ENCODE measurements at places on chromosomes 5 and 9. TPM values are rescaled to one million over a fixed set of nuclear protein-coding genes. Genes with fewer than 3 reads are reported as not detected.

PLPPR1 gene
- total RNA-seq: not detected

ZNF366 gene
- total RNA-seq: not detected

RAB3C gene
- not detected for total RNA-seq

RMND5B gene
- total RNA-seq: 56.5 TPM

MCC gene
- total RNA-seq: 28.2 TPM

DNA sequence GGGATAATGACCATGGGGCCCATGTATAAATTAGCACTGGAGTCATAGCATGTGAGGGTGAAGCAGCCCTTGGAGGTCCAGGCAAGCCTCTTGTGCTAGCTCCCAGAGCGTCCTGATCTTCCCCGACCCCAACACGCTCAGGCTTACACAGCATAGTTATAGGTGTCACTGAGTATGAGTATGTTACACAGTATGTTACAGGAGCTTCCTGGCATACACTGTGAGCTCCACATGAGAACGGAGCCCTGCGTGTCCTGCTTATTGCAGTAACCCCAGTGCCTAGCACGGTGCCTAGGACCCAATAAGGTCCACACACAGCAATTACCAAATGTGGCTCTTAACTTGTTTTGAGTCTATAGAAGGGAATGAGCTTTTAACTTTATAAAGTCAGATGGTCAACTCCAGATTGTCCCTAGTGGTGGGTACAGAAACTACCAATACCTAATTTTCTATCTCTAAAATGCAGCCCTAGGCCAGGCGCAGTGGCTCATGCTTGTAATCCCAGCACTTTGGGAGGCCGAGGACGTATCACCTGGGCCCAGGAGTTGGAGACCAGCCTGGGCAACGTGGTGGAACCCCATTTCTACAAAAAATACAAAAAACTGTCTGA is 64.1 kb downstream of the PLAC8L1 start:
- peak overlapping the region; percentile 62 for H3K27ac ChIP-seq
- peaks cover 53% of the 10 kb centered on the region for H3K4me1 ChIP-seq
- H3K27me3 ChIP-seq: no peaks in the 10 kb centered on the region
- peaks cover 6% of the 10 kb centered on the region for H3K36me3 ChIP-seq
- peak; percentile 34 for DNase-seq

- DNase-seq: no peak
- H3K4me1 ChIP-seq: peaks cover 27% of the 10 kb centered on the region
- H3K36me3 ChIP-seq: peaks cover 64% of the 10 kb centered on the region
- H3K27me3 ChIP-seq: no peaks in the 10 kb centered on the region
Measured at GRCh38 chr9:134405527-134405926, 79.3 kb downstream of the RXRA start.

GRCh38 chr5:21823588-21823987 is 1029.6 kb downstream of the CDH12 start:
- no peaks in the 10 kb centered on the region for H3K36me3 ChIP-seq
- peak; percentile 23 for DNase-seq
- no peak overlapping the region for H3K4me3 ChIP-seq
- H3K27ac ChIP-seq: no peak overlapping the region

- H3K4me1 ChIP-seq: no peaks in the 10 kb centered on the region
- H3K27me3 ChIP-seq: peaks cover 40% of the 10 kb centered on the region
- no peak overlapping the region for H3K4me3 ChIP-seq
- no peak overlapping the region for H3K27ac ChIP-seq
Measured at GRCh38 chr5:114362977-114363761, 1.3 kb downstream of the KCNN2 start.

DNA sequence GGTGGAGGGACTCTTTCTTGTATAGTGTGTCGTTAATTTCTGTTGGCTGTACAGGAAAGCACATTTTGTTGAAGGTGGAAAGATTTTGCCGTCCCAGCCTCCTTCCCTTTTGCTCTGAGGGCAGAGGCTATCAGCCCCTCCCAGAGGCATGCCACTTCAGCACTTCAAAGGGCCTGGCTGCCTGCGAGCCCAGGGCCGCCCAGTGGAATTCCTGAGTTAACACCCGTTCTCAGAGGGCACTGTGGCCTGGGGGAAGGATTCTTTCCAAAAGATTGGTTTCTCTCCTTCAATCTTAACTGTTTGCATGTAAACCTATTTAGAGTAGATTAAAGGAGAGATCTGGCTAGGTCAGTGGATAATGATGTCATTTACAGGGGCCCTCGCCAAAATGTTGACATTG is 238.6 kb downstream of the FANCC start:
- DNase-seq: no peak
- no peak overlapping the region for H3K4me3 ChIP-seq
- H3K27me3 ChIP-seq: no peaks in the 10 kb centered on the region
- peaks cover 5% of the 10 kb centered on the region for H3K4me1 ChIP-seq
- no peak overlapping the region for H3K27ac ChIP-seq

DNA sequence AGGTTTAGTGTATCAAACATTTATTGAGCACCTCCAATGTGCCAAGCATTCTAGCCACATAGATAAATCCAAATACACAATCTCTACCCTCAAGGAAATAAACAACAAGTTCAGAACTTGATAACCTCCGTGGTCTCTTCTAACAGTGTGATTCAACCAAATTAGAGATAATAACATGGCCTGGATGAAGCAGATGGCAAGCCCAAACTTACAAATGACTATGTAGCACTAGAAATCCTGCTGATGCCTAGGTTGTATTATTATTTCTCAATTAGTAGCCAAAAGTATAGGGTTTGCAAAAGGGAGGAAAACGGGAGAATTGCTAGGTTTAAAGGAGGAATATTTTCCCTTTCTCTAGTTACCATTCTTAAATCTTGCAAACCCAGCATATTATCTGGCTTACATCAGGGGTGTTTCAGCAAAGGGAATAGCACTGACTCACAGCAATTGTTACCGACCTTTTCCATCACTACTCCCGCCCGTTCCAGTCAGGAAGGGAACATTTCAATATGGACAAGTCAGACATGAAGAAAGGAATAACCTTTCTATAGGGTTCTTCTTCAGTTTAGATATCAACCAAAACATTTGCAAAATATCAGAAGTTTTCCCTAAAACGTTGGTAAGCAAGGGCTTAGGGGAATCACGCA is 2.3 kb downstream of the DPYSL3 start:
- H3K36me3 ChIP-seq: no peaks in the 10 kb centered on the region
- DNase-seq: peak; percentile 22

- no peak overlapping the region for H3K27ac ChIP-seq
- H3K36me3 ChIP-seq: no peaks in the 10 kb centered on the region
- H3K4me3 ChIP-seq: no peak overlapping the region
- H3K4me1 ChIP-seq: peaks cover 11% of the 10 kb centered on the region
- no peak for DNase-seq
Measured at GRCh38 chr5:17734011-17734410, 99.8 kb downstream of the TAF11L14 start.
